ENCODE measurements at places on chromosomes 1 and 21.

GRCh38 chr1:30670240-30671060 lies 52.9 kb downstream of the MATN1 start:
- DNase-seq: no peak

DNA sequence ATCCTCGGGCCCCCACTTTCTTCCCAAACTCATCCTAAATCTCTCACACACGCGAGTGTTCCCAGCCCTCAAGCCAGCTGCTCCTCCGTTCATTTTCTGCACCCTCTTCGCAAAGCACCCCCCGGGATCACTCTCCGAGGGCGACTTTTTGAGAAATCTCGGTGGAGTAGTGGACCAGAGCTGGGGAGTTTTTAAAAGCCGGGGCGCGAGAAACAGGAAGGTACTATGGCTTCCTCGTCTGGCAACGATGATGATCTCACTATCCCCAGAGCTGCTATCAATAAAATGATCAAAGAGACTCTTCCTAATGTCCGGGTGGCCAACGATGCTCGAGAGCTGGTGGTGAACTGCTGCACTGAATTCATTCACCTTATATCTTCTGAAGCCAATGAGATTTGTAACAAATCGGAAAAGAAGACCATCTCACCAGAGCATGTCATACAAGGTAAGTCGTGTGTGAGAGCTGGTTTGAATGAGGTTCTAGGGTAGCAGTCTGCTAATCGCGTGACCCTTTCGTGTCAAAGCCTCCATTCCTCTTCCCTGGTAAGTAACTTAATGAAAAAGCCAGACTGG lies 800 bp downstream of the DR1 start:
- no peak for DNase-seq

GRCh38 chr1:78493451-78493850 lies 2.7 kb downstream of the PTGFR start:
- DNase-seq: no peak

DNA sequence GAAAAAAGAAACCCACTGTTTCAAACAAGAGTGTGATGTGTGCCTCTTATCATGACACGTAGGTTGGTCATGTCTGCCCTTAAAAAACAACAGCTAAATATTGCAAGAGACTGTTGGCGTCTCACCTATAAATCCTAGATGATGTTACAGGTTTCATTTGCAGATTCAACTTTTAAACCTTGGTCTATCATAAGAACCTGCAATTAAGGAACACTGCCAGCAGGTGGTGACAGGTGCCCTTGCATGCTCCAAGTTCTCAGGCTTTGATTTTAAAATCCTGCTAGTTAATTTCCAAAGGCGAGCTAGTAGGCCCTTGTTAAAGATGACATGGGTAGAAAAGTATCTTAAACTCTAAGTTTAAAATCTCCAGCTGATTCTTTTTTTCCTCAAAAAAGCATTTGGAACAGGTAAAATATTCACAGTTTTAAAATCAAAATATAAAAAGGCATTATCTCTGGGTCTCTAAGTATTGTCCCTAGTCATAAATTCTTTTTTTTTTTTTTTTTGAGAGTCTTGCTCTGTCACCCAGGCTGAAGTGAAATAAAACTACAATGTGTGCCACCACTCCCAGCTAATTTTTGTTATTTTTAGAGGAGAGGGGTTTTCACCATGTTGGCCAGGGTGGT lies 39.1 kb downstream of the CLSTN1 start:
- DNase-seq: peak; percentile 68

Measured in activated CD4-positive, alpha-beta T cell treated with anti-CD3 and anti-CD28 coated beads, Interleukin-2, amount 50 U/mL, for 1 hour (primary cell).